NCI-H1930 (cell line): ENCODE measurements at places on chromosomes 7 and 10.

GRCh38 chr10:30046476-30046875, 12.9 kb downstream of the JCAD start:
- no peak for DNase-seq

GRCh38 chr10:95530029-95530428, 31.1 kb downstream of the SORBS1 start:
- DNase-seq = no peak

DNA sequence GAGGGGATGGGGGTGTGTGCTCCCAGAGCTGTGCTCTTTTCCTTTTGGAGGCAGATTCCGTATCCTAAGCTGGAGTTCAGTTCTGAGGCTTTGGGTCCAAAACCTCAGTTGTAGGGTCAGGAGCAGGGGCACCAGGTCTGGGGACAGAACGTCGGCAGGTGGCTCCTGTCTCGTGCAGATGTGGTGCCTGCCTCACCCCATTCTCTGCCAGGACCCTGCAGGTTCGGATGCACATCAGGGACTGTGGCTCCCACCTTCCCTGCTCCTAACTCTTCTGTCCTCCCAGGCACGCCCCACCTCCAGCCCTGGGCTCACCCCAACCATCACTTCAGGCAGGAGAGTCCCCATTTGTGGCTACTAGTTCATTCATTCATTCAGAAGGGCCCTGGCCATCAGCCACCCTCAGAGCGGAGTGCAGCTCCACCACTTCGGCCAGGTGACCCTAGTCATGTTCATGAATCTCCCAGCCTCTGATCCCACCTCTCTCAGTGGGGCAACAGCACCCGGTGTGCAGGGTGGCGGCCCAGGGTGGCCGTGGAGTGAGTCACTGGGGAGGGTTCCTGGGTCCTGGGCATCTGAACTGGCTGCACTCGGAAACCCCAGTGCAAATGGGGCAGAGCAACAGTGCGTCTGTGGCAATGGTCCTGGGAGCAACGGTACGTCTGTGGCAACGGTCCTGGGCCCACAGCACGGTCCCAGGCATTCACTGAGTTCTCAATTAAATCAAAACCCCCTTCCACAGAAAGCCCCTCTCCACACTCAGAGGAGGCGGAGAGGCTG, 100.8 kb upstream of the FAM20C start:
- no peak for DNase-seq

DNA sequence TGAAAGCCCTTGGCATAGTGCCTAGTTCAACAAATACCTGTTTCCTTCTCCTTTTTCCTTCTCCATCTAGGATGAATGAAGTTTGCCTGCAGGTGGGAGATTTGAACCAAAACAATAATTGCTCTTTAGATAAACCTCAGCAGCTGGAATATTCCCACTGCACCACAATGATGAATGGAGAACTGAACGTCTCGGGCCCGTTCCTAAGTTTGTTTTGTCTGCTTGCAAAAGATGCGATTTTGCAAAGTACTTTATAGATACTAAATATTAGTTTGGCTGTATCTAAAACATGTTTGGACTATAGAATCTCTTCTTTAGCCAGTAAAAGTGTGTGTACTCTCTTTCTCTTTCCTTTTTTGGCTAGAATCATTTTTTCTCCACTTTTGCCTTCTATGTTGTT, 75.8 kb upstream of the BMPER start:
- no peak for DNase-seq

DNA sequence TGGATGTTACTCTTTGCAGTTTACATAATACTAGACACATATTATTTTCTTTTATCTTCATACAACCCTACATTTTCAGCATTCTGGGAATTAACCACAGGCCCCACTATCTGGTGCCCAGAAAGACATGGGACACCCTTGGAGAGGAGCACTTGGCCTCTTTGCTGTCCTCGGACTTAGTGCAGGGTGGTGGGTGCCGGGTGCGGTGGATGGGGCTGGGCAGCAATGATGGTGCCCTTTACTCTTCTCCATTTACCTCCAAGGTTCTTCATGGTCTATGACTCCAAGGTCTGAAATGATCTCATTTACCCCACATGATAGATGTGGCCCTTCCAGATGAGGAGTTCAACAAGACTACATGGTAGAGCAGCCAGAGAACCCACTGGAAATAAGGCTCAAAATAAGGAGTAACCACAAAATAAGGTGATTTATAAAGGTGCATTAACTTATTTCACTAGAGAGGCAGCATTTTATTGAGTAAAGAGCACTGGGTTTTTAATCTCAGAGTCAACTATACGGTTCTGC, 56.2 kb upstream of the IGFBP3 start:
- DNase-seq = no peak
